Activated naive CD4-positive, alpha-beta T cell treated with Interleukin-2 at 50 U/mL for 16 hours (primary cell): ENCODE measurements at places on chromosomes 1 and 21.

DNA sequence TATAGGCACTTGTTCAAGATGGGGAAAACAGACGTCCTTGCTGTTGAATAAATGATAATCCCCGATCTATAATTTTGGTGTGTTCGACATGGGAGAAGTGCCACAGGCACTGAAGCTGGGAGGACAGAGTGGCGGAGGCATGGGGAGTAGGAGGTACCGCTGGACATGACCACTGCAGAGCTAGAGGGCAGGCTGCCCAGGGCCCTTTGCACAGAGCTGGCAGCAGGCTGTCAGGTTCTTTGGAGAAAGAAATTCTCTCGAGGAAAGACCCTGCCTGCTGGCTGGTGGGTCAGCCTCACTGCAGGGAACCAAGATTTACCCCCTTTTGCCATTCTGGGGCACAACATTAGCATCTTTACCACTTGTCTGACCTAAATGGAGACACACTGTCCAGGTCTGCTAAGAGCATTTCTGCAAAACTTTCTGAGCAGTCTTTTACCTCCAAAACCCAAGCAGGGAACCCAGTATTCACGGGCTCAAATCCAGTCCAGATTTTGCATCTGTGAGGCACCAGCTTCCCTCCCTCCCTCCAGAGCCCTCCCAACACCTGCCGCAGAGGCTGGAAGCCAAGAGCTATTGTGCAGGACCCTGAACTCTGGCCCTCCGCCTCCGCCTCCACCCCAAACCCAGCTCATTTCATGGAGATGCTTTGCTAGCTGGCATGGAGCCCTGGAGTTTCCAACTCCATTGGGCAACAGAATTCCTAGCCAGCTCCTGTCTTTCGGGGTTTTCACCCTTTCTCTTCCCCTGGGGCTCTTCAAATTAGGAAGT is 142.3 kb downstream of the PLXNA2 start:
- DNase-seq = no peak

GRCh38 chr1:27603681-27604578 is at the start of gene AHDC1:
Gene AHDC1, minus strand, starts transcription at chr1:27604144. Its CDS starts 52,029 bp downstream, at chr1:27552115.
- DNase-seq = peak; percentile 90

GRCh38 chr1:22830757-22831340 is 120.2 kb downstream of the EPHB2 start:
- no peak for DNase-seq

DNA sequence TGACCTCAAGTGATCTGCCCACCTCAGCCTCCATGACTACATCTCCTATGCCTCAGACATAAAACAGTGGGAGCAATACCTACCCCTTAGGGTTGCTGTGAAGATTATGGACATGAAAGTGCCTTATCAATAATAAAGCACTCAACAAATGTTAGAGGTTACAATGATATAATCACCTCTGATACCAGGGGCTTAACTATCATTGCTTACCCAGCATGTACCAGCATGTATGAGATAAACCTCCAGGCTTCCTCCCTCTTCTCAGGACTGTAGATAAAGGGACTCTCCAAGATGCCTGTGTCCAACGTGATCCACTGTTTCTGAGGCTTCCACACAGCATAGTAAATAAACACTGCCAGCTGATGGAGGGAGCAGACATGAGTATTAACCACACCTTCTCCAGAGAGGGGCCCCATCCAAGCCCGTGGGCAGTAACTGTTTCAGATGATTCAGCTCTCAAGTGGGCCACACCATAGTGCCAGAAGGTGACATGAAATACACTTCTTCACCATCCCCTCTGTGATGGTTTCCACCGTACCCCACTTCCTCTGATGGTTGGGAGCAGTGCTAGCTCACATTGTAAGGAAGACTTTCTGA is 26.2 kb downstream of the RHBDL2 start:
- peak; percentile 9 for DNase-seq

GRCh38 chr1:7388488-7389185 is 382.5 kb upstream of the VAMP3 start:
- DNase-seq = no peak

GRCh38 chr1:229281339-229281926 is 10.5 kb downstream of the RAB4A start:
- DNase-seq = no peak

GRCh38 chr1:12544357-12544756 is 73.7 kb downstream of the DHRS3 start:
- no peak for DNase-seq

GRCh38 chr1:151583796-151584195 is 28.1 kb upstream of the SNX27 start:
- no peak for DNase-seq

GRCh38 chr1:7845761-7846160 is 7.1 kb downstream of the UTS2 start:
- DNase-seq = no peak

DNA sequence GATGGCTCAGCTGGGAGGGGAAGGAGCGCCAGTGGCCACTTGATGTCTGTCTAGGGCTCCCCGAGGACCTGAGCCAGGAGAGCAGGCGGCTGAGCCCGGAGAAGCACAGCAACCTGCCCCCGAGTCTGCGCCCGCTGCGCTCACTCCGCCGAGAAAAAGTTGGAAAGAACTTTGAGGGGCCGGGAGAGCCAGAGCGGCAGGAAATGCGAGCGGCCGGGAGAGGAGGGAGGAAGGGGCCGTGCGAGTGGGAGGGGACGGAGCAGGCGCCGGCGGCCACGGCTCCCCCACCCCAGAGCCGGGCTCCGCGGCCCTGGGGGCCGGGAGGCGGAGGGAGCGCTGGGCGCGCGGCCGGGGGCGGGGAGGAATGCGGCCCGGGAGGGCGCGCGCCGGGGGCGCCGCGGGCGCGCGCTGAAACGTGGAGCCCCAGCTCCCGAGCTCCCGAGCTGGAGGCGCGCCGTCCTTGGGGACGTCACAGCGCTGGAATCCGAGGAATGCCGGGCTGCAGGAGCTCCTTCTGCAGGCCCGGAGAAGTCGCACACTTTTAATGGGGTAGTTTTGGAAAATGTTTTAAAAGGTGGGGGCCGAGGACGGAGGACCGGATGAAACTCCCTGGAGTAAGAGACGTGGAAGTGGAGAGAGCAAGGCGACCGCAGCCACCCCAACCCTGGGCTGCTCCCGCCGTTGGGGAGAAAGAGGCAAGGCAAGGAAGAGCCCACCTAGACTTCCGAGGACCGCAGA is at the start of gene PTPN14:
PTPN14 (minus strand) TSS at position 167 of the 738 bp plus-strand sequence. CDS start 86,799 bp downstream, outside the sequence.
- no peak for DNase-seq

DNA sequence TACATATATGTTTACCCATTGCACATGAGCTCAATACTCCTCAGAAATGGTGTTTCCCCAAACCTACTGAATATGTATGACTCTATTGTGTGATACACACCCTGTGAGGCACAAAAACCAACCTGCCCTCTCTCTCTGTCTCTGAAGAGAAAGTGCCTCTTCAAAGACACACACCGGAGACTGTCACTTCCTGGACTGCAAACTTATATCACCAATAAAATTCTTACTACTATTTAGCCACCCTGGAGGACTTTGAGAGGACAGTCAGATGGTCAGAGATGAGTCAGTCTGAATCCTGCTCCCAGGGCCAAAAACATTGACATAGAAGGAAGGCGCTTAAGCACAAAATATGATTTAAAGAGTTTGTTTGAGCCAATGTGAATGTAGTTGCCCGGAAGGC is 110.4 kb downstream of the PPIAL4G start:
- peak; percentile 45 for DNase-seq

DNA sequence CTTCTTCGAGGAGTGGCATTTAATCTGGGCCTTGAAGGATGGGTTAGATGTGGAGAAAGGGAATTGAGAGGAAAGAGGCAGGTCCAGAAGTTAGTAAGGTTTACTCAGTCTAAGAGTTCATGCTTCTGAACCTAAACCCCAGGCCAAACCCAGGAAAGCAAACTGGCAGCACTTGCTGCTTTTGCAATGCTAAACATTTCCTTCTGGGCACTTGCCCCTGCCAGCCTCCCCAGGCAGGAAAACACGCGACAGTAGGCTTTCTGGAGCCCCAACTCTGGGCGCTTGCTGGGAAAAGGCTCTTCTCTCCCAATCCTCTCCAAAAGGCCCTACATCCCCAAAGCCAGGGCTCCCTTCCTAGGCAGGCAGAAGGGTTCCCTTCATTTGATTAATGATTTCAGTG is 2.5 kb downstream of the OLFML2B start:
- no peak for DNase-seq

- DNase-seq = peak; percentile 82
These were observed 16.7 kb downstream of the POU3F1 start for GRCh38 chr1:38029685-38030511.

DNA sequence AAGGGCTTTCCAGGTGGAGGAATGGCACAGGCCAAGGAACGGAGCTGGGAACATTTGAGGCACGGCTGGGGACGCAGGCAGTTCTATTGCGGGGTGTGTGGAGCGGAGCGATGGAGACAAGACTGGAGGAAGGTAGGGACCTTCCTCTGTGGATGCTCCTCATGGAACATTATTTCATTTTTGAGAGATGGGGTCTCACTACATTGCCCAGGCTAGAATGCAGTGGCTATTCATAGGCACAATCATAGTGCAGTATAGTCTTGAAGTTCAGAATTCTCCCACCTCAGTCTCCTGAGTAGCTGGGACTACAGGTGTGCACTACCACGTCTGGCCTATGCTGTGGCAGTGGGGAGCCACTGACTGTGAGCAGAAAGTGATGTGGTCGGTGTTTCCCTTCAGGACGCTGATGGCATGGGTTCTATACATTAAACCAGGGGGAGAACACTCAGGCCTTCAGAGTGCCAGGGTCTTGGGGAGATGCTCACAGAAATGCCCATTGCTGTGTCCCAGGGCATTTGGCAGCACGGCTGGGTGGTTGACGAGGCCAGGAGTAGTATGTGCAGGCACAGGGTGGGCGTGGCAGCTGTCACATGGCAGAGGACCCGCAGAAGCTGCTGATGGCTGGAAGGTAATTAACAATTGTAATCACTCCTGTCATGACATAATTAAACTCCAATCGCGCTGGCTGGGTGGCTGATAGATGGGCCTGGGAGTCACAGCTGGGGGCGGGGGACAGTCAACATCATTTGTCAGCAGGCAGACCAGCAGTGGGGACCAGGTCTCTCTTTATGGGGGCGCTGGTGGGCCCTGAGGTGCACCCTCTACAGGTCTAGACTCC is 40.8 kb upstream of the ACOT11 start:
- no peak for DNase-seq

- no peak for DNase-seq
These were observed 2.4 kb downstream of the KLHDC9 start for GRCh38 chr1:161100556-161100955.

GRCh38 chr1:226733876-226734275 is 5.2 kb downstream of the ITPKB start:
- no peak for DNase-seq

DNA sequence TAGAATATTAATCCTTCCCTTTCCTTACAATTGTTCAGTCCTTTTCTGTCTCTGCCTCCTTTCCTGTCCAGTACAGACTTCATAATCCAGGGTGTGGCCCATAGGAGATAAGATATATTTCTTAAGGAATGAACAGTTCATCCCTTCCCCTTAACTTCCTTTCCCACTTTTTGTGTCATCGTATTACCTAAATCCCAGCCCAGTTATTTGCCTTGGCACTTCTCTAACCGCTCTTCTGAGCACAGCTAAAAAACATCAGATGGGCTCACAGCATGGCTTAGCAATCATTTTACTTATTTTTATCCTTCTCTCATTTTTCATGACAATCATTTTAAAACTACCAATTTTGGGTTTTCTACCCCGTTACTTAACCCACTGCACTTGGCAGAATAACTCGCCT is 39.6 kb downstream of the F3 start:
- no peak for DNase-seq

DNA sequence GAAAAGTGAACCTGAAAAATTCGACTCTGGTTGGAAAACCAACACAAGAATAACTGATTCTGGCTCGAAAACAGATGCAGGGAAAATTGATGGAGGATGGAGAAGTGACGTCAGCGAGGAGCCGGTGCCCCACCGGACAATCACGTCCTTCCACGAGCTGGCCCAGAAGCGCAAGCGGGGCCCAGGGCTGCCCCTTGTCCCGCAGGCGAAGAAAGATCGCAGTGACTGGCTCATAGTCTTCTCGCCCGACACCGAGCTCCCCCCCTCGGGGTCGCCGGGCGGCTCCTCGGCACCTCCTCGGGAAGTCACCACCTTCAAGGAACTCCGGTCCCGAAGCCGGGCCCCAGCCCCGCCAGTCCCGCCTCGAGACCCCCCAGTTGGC is 1.9 kb downstream of the RUSC1 start:
- no peak for DNase-seq

DNA sequence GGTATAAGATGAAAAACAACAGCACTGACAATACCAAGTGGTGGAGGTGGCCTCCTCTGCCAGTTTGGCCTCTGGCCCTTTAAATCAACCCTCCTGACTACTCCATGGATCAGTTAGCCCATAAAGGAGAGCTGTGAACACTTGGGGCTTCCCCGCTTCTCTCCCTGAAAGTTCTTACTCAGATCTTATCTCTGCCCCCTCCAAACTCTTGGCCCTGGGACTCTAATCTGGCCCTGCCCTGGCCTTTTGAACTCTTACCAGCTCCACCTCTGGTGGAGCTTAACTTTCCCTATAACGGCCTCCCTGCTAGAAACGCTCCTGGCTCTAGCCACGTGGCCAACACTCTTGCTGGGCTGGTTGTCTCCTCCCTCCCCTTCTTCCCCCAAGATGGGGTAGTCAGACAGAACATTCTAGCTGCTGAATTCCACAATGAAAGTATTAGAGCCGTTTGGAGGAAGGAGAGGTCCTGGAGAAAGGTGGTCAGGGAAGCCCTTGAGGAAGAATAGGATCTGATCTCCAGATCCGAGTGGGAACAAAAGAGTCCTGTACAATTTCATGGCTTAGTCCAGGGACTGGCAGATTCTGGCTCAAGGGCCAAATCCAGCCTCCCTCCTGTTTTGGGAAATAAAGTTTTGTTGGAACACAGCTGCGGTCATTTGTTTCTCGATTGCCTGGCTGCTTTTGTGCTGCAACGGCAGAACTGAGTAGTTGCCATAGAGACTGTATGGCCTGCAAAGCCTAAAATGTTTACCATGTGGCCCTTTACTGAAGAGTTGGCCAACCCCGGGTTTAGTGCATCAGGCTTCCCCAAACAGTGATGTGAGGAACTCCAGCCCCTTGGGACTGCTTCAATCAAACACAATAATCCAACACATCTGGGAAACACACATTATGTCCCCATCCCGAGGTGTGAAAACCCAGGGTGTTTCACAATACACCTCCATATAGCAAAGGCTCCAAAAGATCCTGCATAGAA is 9.5 kb upstream of the PIGR start:
- no peak for DNase-seq

DNA sequence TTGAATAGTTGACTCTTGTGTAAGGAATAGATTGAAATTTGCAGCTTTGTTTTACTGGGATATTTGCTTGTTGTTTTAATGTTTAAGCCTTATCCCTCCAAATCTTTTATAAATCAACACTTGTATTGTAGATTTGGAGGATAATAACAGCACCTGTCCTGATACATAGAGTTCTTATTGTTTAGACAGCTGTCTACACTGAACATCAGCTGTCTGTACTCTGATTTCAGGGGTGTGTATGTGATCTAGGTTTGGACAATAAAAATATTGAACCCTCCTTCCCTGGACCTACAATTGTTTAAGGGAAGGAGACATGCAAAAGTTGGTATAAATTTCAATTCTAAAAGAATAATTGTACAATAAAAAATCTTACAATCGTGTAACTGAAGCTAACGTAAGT is 48.3 kb upstream of the DPH5 start:
- no peak for DNase-seq

GRCh38 chr1:27634985-27635367 is at the start of gene FGR:
Gene FGR, minus strand, starts transcription at chr1:27635185. Its CDS starts 11,269 bp downstream, at chr1:27623916.
- no peak for DNase-seq
